PC-3 (cell line): ENCODE measurements at places on chromosomes 1 and 21. TPM values are rescaled to one million over a fixed set of nuclear protein-coding genes. Genes with fewer than 3 reads are reported as not detected.

DNA sequence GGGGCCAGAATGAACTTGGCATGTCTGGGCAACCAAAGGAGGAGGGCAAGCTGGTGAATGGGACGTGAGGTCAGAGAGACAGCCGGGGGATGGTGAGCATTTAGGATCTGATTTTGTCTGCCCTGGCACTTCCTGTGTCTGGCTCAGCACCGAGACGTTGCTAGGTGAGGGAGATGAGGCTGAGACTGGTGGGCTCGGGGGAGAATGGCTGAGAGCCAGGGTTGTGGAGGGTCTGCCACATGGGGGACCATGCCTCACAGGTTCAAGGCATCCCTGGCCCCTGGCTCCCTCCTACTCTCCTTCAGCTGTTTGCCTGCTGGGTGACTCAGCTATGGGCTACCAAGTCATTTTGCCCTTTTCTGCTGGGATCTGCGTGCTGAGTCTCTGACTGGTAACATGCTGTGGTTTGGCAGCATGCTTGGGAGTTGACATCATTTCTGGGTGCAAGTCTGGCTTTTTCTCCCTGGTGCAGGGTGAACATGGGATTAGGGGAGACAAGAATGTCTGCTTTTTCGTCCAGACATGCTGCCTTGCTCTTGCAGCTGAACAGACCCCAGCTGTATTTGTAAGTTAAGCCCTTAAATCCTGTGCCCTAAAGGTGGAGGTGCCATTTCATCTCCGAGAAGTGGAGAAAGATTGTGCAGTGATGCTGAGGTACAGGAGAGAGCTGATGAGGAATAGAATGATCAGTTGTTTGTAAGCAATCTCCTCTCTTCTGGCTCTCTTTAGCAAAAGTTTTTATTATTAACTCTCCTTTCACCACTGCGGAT is 17.6 kb downstream of the GALNT2 start:
- peak; percentile 100 for DNase-seq

- DNase-seq: peak; percentile 77
Observed at GRCh38 chr1:165928075-165928731, 100.8 kb downstream of the UCK2 start.

GRCh38 chr1:65330021-65330420 is 20.7 kb downstream of the DNAJC6 start:
- no peak for DNase-seq

DNA sequence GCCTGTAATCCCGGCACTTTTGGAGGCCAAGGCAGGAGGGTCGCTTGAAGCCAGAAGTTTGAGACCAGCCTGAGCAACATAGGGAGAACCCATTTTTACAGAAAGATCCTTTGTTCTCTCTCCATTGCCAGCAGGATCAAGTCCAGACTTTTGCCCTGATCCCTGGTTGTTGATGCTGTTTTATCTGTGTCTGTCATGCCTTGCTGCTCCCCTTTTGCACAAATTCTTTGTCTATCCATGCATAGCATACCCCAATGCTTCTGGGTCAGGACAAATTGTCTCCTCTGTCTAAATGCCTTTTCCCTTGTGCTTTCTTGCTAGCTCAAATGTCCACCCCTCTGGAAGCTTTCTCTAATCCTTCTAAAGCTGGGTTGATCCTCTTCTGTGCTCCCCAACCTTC is 25.3 kb upstream of the FAAH start:
- DNase-seq: no peak

DNA sequence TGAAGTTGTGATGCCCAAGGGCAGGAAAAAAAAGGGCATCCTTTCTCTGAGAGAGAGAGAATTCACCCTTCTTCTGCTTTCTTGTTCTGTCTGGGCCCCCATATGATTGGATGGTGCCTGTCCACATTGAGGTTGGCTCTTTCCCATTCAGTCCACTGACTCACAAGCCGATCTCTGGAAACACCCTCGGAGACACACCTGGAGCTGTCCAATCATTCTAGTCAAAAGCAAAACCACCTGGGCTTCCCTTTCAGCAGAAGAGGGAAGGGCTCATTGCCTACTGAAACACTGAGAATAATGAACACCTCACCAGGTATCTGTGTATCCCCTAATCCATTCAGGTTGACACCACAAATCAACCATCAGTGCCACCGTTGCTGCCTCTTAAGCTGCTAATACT is 103.7 kb upstream of the GNG12 start:
- DNase-seq: no peak

DNA sequence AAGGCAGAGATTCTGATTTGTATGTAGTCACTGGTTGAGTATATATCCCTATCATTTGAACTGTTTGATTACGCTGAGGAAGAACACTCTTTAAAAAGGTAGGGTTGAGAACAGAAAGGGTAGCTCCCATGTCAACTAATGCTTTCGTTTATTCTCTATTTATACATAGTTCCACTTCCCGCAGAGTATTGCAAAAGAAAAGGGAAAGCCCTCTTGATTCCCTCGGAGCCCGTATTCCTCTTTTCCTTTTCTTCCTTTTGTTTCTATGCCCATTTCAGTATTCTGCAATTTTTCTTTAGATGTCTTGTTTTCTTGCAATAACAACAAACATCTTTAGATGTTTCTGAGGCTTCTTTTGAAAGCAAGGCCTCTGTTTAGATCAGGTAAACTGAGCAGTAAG is 78.2 kb downstream of the DNTTIP2 start:
- DNase-seq: no peak

PLEKHN1 gene
- 14.0 and 18.3 TPM in 2 replicates for total RNA-seq

- DNase-seq: no peak
Observed at GRCh38 chr1:65881067-65881594, 88.4 kb downstream of the PDE4B start.

- DNase-seq: no peak
Observed at GRCh38 chr1:77271852-77272580, 9.8 kb upstream of the AK5 start.

GRCh38 chr1:229272164-229273158 is 1.6 kb downstream of the RAB4A start:
- peak; percentile 22 for DNase-seq

DNA sequence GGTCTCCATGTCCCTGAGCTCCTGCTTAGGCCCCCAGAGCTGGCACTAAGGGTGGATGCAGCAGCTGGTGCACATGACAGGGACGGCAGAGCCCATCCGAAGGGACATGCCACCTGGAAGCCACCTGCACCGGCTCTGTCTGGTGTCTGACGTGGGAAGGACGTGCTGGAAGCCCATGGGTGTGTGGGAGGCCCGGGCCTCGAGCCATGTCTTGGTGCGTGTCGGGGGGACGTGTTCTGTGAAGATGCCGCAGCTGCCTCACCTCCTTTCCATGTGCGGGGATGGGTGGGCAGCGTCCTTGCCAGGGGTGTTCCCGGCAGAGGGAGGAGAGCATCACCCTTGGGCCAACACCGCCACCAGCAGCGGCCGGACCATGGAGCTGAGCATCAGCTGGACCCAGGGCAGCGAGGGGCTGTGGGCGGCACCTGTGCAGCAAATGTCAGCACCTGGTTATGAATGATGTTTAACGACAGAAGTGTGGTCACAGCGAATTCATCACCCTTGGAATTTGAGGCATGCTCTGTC is 15.5 kb upstream of the POFUT2 start:
- no peak for DNase-seq

CD1C gene
- total RNA-seq: not detected in 2 replicates

DNA sequence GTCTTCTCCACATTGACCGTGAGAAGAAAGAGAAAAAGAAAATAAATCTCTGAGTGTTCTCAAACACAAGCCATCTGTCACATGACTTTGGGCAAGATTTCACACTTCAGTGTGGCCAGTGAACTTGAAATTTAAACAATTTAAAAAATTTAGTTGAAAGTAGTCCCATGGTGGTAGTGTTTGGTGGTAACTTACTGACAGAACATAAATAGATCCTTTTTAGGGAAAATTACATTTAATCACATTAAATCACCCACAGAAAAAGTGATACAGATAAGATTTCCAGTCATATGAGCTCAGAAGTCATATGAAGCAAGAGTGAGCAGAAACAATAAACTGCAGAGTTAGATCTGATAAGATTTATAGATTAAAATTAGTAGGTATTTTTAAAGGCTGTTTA is 31.9 kb upstream of the SGIP1 start:
- DNase-seq: no peak
